ENCODE measurements at places on chromosomes 2 and 18.

GRCh38 chr18:71797554-71797953 is 746.6 kb downstream of the CBLN2 start:
- DNase-seq, result no peak

DNA sequence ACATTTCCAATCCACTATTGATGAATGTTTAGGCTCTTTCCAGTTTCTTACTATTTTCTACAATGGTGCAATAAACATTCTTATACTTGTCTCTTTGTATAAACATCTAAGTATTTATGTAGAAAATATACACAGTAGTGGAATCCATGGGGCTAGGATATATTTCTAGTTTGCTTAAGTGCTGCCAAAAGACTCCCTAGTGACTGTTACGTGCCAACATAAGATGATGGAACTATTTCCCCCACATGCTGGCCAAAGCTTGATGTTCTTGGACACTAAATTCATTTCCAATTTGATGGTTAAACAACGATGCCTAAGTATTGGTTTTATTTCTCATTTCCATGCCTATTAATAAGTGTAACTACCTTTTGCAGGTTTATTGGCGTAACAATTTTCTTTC is 378.4 kb upstream of the HNRNPA3 start:
- DNase-seq, result no peak

GRCh38 chr2:237712477-237713377 is 85.3 kb downstream of the LRRFIP1 start:
- no peak for DNase-seq

DNA sequence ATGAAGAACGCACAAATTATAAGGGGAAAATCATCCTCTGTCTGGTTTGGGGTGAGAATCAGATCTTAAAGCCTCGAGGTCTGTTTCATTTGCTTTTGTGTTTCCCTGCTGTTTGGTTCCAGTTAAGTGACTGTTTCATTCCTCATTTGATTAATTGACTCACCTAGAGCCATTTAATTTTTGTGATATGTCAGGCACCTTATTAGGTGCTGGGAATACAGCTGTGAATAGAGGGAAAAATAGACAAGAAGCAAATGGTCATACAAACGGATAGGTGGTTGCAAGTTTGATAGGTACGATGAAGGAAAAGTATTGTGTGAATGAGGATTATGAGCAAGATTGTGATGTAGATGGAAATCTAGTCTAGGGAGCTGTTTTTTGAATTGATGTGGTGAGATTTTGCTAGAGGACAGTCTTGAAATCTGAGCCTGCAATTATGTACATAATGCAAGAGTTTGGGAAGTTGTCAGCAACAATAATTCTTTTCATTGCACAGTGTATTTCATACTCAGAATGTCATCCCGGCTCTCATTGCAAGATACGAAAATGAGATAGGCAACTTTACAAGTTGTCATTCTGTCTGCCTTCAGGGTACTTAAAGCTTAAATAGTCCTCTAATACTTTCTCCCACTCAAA is 2.2 kb downstream of the ACSL3 start:
- no peak for DNase-seq

DNA sequence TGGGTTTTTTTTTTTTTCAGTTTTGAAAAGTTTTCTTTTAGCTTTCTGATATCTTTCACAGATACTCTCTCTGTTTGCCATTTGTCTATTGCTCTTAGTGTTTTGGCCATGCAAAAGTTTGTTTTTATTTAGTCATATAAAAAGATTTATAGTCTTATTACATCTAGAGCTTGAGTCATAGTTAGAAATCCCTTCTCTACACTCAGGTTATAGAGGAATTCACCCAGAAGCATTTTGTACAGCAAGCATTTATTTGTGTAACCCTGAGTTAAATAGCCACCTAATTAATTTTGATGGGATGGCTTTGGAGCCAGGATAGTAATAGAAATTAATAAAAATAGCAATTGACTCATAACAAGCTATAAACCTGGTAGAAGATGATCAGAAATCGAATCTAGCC is 35.6 kb downstream of the ACTR2 start:
- DNase-seq, result peak; percentile 21

GRCh38 chr2:37527361-37527760 is 144.1 kb downstream of the CDC42EP3 start:
- DNase-seq, result no peak

- DNase-seq, result peak; percentile 71
Observed at GRCh38 chr2:84495539-84496146, 20.7 kb upstream of the DNAH6 start.

DNA sequence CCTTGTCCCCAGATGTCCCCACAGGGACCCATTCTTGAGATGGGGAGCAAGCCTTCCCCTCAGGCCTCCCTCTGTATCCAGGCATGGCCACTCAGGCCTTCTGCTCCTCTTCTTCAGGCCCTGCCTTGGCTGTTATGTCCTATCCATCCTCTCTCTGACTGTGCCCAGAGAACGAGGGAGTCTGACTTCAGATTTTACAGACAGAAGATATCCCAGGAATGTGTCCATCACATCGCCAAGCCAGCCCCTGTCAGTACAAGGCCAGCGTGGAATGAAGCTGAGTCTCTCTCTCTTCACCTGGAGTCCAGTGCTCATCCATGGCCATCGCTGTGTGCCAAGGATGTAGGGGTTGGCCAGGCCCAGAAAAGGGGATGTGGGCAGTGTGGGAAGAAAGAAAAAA is 57.6 kb downstream of the SDC1 start:
- peak; percentile 55 for DNase-seq

- no peak for DNase-seq
Observed at GRCh38 chr2:42856891-42857632, 64.7 kb upstream of the HAAO start.

GRCh38 chr2:155980941-155981560 is 351.5 kb downstream of the NR4A2 start:
- no peak for DNase-seq

- no peak for DNase-seq
Observed at GRCh38 chr2:28484835-28485234, 11.0 kb upstream of the PLB1 start.

DNA sequence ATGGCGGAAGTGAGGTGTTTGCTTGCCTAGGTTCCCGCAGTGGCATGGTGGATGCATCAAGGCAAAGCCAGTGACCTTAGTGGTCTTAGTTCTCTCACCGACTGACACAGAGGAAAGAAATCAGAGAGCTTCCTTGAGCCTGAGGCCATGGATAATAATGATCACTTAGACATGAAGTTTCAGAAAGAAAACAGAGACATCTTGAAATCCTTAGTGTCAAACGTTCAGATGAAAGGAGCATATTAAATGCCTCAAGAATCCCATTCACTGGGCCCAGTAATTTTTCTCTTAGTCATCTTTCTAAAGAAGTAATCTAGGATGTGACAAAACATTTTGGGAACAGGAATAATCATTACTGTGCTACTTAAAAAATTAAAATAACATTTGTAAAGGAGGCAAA is 35.2 kb downstream of the COPS8 start:
- DNase-seq, result peak; percentile 18

DNA sequence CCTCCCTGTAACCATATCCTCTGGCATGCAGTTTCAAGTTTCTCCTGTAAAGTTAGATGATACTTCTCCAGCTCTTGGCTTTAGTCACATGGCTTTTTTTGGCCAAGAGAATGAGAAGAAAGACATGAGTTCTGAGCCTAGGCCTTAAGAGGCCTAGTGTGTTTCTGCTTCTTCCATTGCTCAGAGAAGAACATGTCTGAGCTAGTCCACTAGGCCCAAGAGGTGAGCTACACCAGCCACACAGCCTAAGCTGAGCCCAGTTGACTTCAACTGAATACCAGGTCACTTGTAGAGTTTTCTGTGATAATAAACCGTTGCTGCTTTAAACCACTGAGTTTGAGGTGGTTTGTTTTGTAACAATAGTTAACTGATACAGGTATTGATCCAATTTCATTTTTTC is 19.9 kb upstream of the EFEMP1 start:
- DNase-seq, result no peak

DNA sequence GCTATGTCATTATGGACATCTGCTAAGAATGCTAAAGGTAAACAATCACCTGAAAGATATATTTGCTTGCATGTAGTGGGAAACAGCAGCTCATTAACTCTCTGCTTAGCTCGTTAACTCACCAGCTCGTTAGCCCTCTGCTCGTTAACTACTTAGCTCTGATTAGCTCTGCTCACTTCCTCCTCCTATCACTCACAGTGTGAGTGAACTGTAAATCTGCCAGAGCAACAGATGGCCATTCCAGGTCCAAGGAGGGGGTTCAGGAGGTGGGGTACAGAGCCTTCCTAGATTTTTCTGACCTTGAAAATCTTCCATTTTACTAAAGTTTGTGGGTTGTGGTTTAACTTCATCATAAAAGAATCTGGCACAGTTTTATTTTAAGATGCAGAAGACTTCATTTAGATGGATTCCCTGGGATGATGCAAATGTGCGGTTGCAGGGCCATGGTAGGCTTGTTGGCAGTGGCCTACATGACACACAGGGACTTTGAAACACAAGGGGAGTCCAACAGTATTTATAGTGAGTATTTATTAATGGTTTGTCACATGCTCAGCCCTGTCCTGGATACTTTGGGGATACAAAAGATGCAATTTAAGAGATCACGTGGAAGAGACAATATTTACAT is 1633.7 kb upstream of the CELF4 start:
- DNase-seq, result no peak

DNA sequence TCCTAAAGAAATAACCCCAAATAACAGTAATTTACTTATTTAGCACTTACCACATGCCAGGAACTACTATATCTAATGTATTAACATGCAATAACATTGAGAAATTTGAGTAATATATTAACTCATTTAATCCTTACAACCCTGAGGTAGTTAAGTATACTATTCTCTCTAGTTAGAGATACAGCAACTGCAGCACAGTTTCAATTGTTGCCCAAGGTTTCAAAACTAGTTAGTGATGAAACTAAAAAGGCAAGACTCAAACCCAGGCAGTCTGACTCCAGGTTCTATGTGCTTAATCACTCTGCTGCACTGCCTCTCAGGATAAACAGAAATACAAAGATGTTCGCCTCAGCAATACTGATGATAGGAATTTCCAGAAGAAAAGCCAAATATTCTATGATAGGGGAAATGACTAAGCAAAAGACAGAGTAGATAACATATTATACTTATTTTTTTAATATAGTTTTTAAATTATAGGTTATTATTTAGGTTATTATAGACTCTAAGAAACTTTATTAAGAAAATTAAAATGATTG is 88.0 kb downstream of the SS18 start:
- no peak for DNase-seq

DNA sequence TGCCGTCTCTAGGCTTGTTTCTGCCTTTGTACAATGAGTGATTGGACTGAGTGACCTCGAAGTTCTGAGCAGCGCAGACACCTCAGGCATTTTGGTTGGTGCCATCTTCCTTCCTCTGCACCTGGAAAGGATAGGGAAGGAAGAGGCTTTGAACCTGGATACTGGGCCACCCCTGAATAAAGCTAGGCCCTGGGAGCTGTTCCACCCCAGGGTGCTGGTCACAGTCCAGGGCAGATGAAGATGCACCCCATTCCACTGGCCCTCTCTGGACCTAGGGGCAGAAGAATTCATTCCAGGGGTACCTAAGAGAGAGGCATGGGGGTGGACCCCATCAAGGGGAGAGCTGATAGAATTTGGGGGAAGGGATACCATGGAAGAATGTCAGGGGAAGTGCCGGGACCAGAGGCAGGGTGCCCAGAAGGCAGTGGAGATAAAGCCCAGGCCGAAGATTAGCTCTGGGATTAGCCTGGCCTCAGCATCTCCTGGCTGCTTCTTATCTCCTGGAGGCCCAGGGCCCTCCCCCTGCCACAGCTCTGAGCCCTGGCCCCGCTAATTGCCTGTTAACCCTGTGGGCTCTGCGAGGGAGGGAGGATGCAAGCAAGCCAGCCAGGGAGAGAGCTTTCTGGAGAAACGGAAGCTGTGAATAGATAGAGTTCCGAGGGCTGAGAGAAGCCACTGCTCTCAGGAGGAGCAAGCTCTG is 11.4 kb downstream of the ASIC4 start:
- DNase-seq, result no peak

DNA sequence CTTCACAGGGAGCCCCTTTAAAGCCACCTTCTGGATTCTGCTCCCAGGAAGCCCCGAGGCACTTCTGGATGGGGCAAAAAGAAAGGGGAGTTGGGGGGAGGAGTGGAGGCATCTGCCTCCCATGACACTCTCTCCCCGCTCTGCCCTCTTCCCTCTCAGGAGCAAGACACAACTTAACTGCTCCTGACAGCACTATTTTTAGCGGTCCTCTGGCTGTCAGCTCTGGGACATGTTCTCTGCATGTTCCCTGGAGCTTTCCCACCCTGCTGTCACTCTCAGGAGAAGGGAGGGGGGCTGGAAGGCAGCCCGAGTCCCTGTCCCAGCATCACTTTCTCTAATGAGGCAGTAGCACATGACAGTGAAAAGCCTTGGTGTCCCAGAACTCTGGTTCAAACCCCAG is 32.3 kb downstream of the PLB1 start:
- DNase-seq, result no peak

- peak; percentile 35 for DNase-seq
Observed at GRCh38 chr2:172293952-172294351, 133.4 kb upstream of the ITGA6 start.

DNA sequence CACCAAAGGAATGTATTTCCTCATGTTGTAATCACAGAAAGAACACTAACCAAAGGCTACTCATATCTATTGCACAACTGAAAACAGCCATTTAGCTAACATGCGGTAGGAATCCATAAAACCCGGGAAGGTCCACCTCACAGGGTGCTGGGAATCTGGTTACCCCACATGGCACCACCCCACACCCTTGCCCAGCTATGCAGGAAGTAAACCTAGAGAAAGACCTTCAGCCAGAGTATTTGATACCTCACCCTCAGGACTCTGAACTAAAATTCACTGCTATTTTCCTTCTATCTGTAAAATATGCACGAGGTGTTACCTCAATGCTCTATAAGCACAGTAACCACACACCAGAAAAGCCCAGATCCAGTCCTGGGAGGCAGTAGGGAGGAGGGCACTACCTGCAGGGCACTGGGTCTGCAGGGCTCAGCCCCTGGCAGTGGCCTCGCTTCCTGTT is 45.8 kb downstream of the PTPN2 start:
- DNase-seq, result peak; percentile 89

- peak; percentile 2 for DNase-seq
Observed at GRCh38 chr2:124973396-124973795, 948.3 kb downstream of the CNTNAP5 start.

DNA sequence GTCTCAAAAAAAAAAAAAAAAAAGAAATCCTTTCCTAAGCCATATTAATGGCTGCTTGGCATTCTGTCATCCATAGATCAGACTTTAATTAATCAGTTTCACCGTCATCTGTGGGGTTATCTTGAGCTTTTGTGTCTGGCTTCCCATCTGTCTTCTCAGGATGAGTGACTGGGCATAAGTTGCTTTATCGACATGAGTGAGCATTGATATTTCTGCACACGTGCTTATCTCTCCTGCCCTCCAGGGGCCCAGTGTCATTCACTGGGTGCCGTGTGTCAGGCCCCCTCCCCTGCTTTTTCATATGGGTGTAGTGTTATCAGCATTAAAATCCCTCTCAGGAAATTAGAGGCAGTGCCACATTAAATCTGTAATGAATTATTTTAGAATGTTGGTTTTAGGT is 65.6 kb downstream of the SH3BP4 start:
- DNase-seq, result no peak

- no peak for DNase-seq
Observed at GRCh38 chr2:180071797-180072196, 64.7 kb upstream of the CWC22 start.
